Spleen (tissue), 13 donors: ENCODE measurements at places on chromosomes 3 and 15. TPM values are rescaled to one million over a fixed set of nuclear protein-coding genes. Genes with fewer than 3 reads are reported as not detected.

- DNase-seq: no peak
Measured at GRCh38 chr3:152172460-152172859, 96.3 kb upstream of the MBNL1 start.

The CPA3 gene
- 0.77 TPM for total RNA-seq

The C3orf22 gene
- not detected for total RNA-seq

- no peak for DNase-seq
Measured at GRCh38 chr3:90055666-90056065, 948.2 kb downstream of the EPHA3 start.

The PLSCR2 gene
- not detected for total RNA-seq

DNA sequence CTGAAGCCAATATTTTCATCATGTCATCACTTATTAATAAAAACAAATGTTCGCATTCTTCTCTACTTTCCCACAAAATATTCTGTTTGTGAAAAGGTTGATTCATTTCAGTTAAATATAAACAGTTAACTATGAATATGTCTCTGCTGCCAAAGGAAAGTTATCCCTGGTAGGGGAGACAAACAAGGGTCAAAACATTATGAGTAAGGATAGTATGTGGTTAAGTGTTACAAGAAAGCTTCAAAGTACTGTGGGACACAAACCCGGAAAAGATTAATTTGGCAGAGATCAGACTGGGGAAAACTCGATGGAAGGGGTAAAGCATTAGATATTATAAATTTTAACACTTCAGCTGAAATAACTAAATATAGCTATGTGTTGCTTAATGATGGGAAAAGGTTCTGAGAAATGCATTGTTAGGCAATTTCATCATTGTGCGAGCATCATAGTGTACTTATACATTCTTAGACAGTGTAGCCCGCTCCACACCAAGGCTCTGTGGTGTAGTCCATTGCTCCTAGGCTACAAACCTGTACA is 436.5 kb upstream of the TBL1XR1 start:
- DNase-seq: no peak

The CPEB1 gene
- total RNA-seq: 0.44 TPM

DNA sequence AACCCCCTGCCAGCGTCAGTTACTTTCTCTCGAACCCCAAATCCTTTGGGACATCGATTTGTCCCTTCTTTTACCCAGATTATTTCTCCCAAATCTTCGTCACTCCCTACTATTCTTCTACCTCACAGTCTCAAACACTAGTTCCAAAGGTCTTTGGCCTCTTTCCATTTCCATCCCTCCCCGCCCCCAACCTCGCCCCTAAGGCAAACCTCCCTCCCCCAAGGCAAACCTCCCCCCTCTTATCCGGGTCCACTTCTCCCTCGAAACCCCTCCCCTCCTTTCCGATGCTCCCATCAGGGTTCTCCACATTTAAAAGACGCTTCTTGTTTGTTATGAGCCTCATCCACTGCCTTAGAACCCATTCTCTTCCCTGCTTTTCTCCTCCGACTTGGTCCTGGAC is 583 bp downstream of the EAF1 start:
- no peak for DNase-seq

DNA sequence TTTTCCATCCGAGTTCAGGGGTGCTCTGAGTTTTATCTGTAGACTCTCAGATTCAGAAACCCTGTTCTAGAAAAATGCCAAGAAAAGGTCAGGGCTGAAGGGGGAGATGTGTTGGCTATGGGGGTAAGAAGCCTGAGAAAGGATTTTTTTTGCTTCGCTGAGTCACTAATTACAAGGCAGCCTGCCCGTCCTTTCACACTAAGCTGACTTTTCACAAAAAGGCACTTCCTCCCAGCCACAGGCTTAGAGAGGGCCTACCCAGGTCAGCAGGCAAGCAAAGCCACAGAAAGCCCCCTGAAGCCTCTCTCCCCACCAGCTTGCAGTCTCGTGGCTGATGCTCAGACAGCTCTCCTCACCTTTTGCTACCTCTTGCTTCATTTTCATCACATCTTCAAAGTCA is 192.6 kb upstream of the PRICKLE2 start:
- DNase-seq: no peak

DNA sequence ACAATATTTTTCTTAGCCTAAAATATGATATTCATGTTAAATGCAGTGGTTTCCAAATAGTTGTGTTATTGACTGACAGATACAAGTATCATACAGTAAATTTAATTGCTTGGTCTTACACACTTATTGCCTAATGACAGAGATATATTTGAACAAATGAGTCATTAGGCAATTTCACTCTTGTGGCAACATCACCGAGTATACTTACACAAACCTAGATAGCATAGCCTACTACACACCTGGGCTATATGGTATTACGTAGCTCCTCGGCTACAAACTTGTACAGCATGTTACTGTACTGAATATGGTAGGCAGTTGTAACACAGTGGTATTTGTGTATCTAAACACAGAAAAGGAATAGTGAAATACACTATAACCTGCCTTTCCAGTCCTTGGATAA is 50.3 kb downstream of the SERPINI1 start:
- no peak for DNase-seq

The TSPAN3 gene
- 98.5 TPM for total RNA-seq

DNA sequence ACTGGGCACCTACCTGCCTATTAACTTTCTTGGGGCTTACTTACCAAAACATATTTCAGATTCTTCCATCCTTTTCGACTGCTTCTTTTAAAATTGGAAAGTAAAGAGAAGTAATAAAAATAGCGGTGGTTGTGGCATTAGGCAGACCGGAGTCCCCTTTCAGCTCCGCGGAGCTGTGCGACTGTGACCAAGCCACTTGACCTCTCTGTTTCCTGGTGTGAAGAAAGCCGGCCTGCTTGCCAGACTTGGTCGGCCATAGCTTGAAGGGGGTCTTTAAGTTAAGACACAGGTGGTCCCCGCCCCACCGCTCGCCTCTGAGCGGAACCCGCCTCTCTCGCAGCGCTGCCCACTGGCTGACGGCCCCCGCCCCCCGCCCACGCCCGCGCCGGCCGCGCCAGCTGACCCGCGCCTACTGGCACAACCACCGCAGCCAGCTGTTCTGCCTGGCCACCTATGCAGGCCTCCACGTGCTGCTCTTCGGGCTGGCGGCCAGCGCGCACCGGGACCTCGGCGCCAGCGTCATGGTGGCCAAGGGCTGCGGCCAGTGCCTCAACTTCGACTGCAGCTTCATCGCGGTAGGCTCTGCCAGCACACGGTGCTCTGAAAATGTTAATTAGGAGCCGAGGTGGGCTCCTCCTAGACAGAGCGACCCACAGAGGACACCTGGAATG is 18.3 kb downstream of the NOX5 start:
- no peak for DNase-seq

GRCh38 chr3:196057760-196058331 is 24.0 kb downstream of the TFRC start:
- no peak for DNase-seq

DNA sequence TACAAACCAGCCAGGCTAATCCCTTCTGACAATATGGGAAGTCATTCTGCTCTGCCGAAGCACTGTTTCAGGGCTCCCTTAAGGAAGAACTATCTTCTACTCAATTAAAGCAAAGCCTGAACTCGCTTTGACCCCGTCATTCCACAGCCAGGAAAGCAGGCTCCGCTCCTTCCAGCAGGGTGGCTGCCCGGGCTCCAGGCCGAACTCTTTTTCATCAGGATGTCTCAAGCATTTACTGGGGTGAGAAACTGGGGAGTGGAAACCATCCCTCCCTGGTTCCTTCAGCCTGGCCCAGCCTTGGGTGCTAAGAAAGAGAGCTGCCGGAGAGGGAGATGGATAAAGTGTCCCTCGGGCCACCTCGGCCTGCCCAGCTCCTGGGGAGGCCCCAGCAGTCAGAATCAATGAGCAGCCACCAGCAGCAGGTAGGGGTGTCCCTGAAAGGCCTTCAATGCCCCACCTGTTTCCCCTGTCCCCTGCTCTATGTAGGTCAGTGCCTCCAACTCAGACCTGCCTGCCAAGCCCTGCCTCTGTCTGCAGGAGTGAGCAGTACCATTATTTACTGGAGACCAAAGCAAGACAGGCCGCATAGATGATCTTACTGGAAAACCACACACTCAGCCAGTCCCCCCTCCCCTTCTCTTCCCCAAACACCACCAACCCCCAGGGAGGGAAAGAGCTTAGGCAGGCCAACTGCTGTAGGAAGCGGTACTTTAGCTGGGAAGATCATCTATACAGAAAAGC is 225.6 kb upstream of the TLE3 start:
- DNase-seq: no peak

The GCSAM gene
- total RNA-seq: 8.5 TPM

DNA sequence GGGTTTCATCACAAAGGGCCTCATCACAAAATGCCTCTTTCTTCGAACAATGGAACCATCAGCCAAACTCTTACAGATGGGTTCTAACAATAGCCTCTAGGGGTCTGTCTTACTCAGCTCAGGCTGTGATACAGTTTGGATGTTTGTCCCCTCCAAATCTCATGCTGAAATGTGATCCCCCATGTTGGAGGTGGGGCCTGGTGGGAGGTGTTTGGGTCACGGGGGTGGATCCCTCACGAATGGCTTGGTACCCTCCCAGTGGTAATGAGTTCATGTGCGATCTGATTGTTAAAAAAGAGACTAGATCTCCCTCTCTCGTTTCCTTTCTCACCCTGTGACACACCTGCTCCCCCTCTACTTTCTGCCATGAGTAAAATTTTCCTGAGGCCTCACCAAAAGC is 47.9 kb upstream of the LIPC start:
- no peak for DNase-seq

- no peak for DNase-seq
Measured at GRCh38 chr3:105767776-105768175, 101.0 kb downstream of the CBLB start.
